ENCODE measurements at places on chromosomes 5 and 9.

DNA sequence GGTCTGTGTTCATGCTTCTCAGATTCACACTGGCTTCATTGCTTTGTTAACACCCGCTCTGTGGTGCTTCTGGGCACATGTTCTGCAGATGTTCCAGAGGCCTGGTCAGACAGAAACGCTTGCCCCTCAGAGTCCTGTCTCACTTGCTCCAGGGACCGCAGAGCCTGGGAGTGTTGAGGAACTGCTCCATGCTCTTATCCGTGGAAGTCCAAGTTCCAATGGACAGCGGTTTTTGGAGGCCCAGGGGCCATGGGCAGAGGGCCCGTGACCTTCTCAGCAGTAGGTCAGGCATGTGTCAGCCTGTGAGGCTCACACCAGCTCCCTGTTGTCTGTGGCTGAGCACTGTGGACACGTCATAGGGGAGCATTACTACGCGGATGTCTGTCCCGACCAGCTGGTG lies 364.7 kb upstream of the IRX1 start:
- H3K36me3 ChIP-seq = no peaks in the 10 kb centered on the region
- H3K4me1 ChIP-seq = no peaks in the 10 kb centered on the region
- no peak for DNase-seq
- no peak overlapping the region for H3K4me3 ChIP-seq
- no peaks in the 10 kb centered on the region for H3K27me3 ChIP-seq

DNA sequence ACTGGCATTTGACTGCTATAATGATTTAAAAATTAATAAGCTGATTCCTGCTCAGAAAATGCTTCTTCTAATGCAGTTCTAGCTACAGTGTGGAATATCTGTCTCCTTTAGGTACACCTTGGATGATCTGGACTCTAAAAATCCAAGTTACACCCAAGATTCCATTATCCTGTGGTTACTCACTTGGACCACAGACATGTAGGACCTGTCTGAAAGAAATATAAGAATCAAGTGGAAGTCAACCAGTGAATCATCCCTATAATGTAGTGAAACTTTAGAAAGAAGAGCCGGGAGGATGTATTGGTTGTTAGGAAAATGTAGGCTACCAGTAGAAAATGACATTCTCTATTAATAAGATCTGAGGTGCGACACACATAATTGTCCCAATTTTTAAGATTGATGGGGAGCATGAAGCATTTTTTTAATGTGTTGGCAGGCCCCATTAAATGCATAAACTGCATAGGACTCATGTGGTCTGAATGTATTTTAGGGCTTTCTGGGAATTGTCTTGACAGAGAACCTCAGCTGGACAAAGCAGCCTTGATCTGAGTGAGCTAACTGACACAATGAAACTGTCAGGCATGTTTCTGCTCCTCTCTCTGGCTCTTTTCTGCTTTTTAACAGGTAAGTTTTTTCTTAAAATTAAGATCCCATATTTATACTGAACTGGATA lies at the start of gene SPINK6:
Gene SPINK6 (plus strand): TSS at position 512 of the 673 bp plus-strand sequence. CDS start 55 bp downstream, at position 567.
- H3K4me3 ChIP-seq = no peak within 1 kb of the TSS
- H3K4me1 ChIP-seq = no peaks in the 10 kb centered on the region
- no peak within 1 kb of the TSS for H3K27ac ChIP-seq

DNA sequence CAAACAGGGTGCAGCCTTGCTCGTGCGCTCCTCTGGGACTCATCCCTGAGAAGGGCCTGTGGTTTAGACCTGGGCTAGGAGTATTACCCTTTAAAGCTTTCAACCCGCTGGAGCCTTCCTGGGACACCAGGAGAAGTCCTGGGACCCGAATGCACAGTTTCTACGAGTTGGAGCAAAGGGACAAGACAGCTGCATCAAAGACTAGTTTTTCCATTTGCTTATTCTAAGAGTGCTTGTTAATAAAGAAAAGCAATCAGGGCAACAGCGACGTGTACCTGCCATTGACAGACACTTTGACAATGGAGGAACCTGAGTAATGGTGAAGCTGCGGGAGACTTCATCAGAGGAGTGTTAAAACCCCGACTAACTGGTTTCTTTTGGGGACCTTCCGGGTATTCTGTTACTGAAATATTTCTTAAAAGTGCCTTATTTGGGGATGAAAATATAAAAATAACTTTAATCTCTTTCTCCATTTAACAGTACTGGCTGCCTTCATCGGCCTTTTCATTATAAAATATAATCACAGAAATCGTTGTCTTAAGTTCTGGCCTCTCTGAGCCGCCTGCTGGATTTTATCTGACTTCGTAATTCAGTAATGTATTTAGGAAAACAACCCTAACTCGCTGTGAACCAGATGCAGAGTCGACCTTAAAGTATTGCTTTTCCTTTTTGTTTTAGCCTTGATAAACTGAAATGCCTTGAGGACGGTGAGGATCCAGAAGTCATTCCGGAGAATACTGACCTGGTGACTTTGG lies 732 bp downstream of the SNAPC3 start:
- peak overlapping the region; percentile 95 for H3K4me3 ChIP-seq
- H3K27ac ChIP-seq = peak overlapping the region; percentile 89
- no peaks in the 10 kb centered on the region for H3K27me3 ChIP-seq
- peak; percentile 33 for DNase-seq

DNA sequence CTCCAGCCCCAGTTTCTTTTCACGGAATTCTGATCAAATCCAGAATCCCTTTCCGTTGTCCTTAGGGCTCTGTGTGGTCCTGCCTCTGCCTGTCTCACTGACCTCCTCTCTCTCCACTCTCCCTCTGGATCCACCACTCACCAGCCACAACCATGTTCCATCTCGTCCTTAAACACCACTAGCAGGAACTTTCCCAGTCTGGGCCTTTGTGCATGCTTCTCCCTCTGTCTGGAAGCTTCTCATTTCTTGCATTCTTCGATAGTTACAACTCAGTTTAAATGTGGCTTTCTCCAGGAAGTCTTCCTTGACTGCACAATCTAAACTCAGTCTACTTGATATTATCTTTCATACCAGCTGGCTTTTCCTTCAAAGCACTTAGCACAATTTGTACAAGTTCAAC lies 117.7 kb upstream of the MSX2 start:
- no peaks in the 10 kb centered on the region for H3K36me3 ChIP-seq
- peaks cover 12% of the 10 kb centered on the region for H3K27me3 ChIP-seq
- H3K4me3 ChIP-seq = no peak overlapping the region
- no peak for DNase-seq
- no peak overlapping the region for H3K27ac ChIP-seq
- no peaks in the 10 kb centered on the region for H3K4me1 ChIP-seq

DNA sequence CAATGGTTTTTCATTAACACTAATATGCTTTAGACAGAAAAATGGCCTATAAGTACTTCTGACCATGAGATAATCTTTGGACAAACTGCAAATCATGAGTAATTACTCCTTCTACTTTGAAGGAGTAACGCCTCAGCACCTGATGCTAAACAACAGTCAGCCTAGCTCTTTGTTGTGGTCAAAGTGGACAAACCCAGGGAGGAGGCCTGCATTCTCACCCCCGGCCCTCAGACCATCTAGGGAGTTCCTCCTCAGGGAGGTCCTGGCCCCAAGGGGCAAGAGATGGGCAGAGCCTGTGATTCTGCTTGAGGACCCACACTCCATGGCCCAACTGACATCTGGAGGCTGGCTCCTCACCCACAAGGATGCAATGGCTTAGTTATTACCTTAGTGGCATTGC lies 48.2 kb upstream of the ANGPTL2 start:
- H3K4me1 ChIP-seq = no peaks in the 10 kb centered on the region
- no peak overlapping the region for H3K27ac ChIP-seq

DNA sequence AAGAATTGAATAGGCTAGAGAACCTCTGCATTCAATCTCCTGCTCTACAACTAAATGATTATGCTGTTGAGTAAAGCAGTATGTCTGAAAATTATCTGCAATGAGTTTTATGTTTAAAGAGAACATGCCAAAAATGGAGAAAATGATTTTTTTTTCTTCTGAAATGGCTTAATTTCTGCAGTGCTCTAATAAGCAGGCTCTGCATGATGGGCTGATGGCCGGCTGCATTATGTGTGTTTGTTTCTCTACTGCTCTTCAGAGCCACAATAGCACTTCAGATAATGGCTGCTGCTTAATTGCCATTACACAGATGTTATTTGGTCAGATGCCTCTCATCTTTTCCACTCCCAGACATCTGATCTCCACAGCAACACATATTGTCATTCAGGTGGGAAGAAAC lies 286.4 kb upstream of the DMAC1 start:
- H3K27ac ChIP-seq = no peak overlapping the region
- DNase-seq = no peak
- no peak overlapping the region for H3K4me3 ChIP-seq
- no peaks in the 10 kb centered on the region for H3K4me1 ChIP-seq

DNA sequence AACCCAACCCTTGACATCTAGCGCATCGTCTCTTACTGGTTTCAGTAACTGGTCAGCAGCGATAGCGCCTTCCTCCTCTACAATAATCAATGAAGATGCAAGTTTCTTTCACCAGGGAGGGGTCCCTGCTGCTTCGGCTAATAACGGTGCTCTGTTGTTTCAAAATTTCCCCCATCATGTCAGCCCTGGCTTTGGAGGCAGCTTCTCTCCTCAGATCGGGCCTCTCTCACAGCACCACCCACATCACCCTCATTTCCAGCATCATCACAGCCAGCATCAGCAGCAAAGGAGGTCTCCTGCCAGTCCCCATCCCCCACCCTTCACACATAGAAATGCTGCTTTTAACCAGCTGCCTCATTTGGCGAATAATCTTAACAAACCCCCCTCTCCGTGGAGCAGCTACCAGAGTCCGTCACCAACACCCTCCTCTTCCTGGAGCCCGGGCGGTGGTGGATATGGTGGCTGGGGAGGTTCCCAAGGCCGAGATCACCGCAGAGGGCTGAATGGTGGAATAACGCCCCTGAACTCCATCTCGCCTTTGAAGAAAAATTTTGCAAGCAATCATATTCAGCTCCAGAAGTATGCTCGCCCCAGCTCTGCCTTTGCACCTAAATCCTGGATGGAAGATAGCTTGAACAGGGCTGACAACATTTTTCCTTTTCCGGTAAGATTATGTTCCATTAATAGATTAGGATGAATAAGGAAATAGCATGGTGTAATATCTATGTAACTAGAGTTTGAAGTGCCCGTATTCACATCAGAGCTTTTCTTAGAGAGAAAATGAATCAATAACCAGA lies 2.2 kb downstream of the CPEB4 start:
- no peaks in the 10 kb centered on the region for H3K36me3 ChIP-seq
- peak overlapping the region; percentile 14 for H3K27ac ChIP-seq
- peak; percentile 26 for DNase-seq
- no peaks in the 10 kb centered on the region for H3K27me3 ChIP-seq
- H3K4me3 ChIP-seq = peak overlapping the region; percentile 96
- peaks cover 61% of the 10 kb centered on the region for H3K4me1 ChIP-seq
